Right lobe of liver (tissue), 6 donors: ENCODE measurements at places on chromosomes 5 and 9. TPM values are rescaled to one million over a fixed set of nuclear protein-coding genes. Genes with fewer than 3 reads are reported as not detected.

- no peak for DNase-seq
Measured at GRCh38 chr9:130237076-130237475, 28.5 kb upstream of the HMCN2 start.

SPAG8 gene
- total RNA-seq = not detected

GRCh38 chr5:135178476-135179155 lies 144.6 kb upstream of the PITX1 start:
- no peak for DNase-seq

- no peak for DNase-seq
Measured at GRCh38 chr9:127323393-127323792, 58.8 kb downstream of the GARNL3 start.

- no peak for DNase-seq
Measured at GRCh38 chr5:122439645-122440044, 127.6 kb downstream of the SNCAIP start.
